ENCODE measurements at places on chromosomes 5 and 9. TPM values are rescaled to one million over a fixed set of nuclear protein-coding genes. Genes with fewer than 3 reads are reported as not detected.
A peak's percentile ranks its signal among the peaks of the same experiment; 100 is the strongest.

DNA sequence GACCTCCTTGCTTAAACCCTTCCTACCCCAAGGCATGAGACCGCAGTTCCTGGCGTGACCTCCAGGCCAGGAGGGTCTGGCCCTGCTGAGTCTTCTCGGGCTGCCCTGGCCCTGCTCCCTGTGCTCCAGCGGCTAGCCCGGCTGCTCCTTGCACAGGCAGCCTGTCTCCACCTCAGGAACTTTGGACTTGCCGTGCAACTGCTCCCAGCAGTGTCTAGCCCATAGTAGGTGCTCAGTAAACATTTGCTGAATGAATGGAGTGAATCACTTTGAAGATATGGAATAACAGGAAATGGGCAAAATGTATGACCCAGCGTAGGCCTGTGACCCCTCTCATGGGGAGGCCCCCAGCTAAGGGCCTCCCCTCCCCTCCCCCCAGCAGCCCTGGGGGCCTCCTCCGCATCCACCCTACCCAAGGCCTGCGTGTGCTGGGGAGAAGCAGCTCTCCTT, 127.1 kb downstream of the ZNF354C start:
- DNase-seq = no peak
- H3K36me3 ChIP-seq = no peaks in the 10 kb centered on the region
- H3K27me3 ChIP-seq = no peaks in the 10 kb centered on the region
- peaks cover 1% of the 10 kb centered on the region for H3K4me1 ChIP-seq
- no peak overlapping the region for H3K27ac ChIP-seq
- H3K4me3 ChIP-seq = no peak overlapping the region

DNA sequence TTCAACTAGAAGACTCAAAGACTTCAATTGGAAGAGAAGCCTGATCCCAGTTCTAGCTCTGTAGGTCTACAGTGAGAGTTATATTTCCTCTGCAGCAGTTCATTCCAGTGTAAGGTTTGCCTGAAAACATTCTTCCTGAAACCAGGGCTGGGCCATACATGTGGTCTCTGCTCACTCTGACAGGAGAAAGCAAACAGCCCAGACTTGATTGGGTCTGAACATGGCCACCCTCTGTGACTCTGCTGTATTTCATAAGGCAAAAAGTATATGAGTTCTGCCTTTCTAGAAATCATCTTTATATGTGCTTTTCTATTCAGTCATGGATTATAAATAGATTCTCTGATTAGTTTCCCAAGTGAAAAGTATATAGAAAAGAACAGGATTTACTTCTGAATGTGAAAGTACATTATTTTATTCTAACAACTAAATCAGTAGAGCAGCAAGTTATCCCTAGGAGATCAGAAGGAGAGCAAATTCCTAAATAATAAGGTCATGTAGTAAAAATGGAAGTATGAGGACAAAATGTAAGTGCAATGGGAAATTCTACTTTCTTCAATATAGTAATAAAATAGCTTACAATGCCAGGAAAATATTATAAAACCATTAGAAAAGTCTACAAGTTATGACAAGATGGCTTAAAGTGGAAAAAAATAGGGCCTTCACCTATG, 144.3 kb downstream of the EFNA5 start:
- no peaks in the 10 kb centered on the region for H3K36me3 ChIP-seq
- DNase-seq = no peak
- H3K27me3 ChIP-seq = peaks cover 8% of the 10 kb centered on the region
- no peak overlapping the region for H3K27ac ChIP-seq

DNA sequence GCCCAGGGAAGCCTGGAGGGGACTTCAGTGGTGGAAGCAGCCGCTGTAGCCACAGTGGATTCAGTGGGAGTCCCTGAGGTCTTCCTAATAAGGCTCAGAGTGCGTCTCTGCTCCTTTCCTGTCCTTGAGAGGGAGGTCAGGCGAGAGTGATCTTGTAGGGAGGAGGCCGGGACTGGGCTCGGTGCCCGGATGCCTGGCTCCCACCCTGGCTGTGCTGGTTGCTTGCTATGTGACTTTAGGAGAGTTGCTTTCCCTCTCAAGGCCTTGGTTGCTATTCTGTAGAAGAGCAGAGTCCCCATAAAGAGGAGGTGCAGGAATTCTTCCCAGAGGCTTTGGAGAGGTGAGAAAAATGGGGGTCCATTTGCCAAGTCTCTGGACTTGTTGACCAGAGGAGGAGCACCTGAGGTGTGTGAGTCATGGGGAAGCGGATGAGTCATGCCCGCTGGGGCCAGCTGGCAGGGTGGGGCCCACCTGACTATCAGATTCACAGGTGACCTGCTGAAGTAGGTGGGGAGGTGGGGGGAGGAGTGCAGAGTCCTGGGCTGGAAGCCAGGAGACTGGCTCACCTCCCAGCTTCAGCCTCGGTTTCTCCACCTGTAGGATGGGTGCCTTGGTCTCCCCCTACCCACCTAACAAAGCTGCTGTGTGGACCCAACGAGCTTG, 13.8 kb downstream of the GSN start:
- no peaks in the 10 kb centered on the region for H3K36me3 ChIP-seq
- no peak overlapping the region for H3K4me3 ChIP-seq
- no peaks in the 10 kb centered on the region for H3K27me3 ChIP-seq
- no peak for DNase-seq
- peaks cover 18% of the 10 kb centered on the region for H3K4me1 ChIP-seq

DNA sequence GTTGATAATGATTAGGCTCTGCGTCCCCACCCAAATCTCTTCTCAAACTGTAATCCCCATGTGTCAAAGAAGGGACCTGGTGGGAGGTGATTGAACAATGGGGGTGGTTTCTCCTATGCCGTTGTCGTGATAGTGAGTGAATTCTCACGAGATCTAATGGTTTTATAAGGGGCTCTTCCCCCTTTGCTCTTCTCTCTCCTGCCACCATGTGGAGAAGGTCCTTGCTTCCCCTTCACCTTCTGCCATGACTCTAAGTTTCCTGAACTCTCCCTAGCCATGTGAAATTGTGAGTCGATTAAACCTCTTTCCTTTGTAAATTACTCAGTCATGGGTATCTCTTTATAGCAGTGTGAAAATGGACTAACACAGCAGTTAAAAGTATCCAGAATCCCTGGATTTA, 715.2 kb upstream of the DMAC1 start:
- H3K4me1 ChIP-seq = no peaks in the 10 kb centered on the region
- no peak overlapping the region for H3K4me3 ChIP-seq
- no peaks in the 10 kb centered on the region for H3K27me3 ChIP-seq

The TMEM167A gene
- 80.1 TPM for total RNA-seq

- H3K27me3 ChIP-seq = peaks cover 41% of the 10 kb centered on the region
- no peaks in the 10 kb centered on the region for H3K36me3 ChIP-seq
- H3K4me3 ChIP-seq = no peak overlapping the region
- peaks cover 7% of the 10 kb centered on the region for H3K4me1 ChIP-seq
Observed at GRCh38 chr5:171450423-171451331, 31.2 kb downstream of the FGF18 start.

The CARD6 gene
- total RNA-seq = 3.0 TPM

GRCh38 chr5:157266286-157267007, 524 bp downstream of the CYFIP2 start:
- DNase-seq = peak; percentile 70
- peaks cover 62% of the 10 kb centered on the region for H3K4me1 ChIP-seq
- H3K4me3 ChIP-seq = peak overlapping the region; percentile 79
- no peaks in the 10 kb centered on the region for H3K27me3 ChIP-seq
- H3K27ac ChIP-seq = peak overlapping the region; percentile 95

DNA sequence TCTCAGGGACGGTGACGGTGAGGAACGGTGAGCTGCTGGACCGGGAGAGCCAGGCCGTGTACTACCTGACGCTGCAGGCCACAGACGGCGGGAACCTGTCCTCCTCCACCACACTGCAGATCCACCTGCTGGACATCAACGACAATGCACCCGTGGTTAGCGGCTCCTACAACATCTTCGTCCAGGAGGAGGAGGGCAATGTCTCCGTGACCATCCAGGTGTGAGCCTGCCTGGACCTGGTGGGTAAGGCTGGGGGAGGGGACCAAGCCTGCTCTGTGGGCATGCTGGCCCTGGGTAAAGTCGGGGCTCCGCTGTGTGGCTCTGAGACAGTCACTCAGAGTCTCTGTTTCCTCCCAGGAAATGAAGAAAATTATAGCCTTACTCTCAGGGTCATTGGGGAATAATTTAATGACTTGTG, 29.3 kb downstream of the CDHR2 start:
- no peak overlapping the region for H3K4me3 ChIP-seq
- H3K27me3 ChIP-seq = no peaks in the 10 kb centered on the region
- H3K36me3 ChIP-seq = no peaks in the 10 kb centered on the region
- H3K4me1 ChIP-seq = peaks cover 3% of the 10 kb centered on the region

DNA sequence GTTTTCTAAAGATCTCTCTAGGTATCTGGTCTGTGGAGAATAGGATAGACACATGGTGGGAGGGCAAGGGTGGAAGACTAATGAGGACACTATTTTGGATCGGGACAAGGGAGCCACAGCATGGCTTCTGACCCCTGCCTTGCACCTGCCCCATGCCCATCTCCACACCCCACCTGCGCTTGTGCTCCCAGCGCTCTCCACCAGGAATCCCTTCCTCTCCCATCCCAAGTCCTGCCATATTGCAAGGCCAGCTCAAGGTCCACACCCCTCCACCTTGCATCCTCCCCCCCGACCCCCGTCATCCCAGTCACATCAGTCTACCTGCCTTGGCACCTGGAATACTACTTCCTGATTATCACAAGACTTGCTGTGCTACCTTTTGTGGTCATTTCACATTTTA, 44.2 kb upstream of the RETREG1 start:
- no peak for DNase-seq
- H3K4me3 ChIP-seq = no peak overlapping the region
- H3K36me3 ChIP-seq = no peaks in the 10 kb centered on the region
- no peaks in the 10 kb centered on the region for H3K27me3 ChIP-seq

DNA sequence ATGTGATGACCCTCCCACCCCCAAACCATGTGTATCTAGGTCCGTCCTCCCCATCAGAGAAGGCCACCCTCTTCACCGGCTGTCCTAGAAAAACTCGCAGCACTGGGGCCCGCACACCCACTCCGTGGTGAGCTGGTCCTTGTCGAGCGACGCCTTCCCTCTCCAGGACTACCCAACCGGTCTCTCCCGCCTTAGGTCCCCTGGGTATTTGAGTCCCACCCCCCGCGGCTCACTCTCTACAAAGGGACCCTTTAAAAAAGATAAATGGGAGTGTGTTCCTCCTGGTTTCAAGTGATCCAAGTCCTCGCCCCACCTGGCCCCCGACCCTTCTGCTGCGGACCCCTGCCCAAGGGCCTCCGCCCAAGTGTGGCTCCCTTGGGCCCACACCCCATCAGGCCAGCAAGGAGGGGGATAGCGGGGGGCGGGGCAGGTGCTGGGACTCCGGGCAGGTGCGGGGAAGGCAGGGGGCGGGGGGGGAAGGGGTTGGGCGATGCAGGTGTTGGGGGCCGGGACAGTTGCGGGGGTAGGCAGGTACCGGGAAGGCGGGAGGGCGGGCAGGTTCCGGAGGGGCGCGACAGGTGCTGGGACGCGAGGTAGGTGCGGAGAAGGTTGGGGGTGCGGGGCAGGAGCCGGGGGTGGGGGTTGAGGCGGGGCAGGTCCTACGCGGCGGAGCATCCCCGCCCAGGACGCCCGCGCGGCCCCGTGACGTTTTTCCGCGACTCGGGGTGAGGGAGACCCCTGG, 970 bp upstream of the ARRDC1 start:
- H3K27me3 ChIP-seq = no peaks in the 10 kb centered on the region
- H3K4me3 ChIP-seq = peak overlapping the region; percentile 45

DNA sequence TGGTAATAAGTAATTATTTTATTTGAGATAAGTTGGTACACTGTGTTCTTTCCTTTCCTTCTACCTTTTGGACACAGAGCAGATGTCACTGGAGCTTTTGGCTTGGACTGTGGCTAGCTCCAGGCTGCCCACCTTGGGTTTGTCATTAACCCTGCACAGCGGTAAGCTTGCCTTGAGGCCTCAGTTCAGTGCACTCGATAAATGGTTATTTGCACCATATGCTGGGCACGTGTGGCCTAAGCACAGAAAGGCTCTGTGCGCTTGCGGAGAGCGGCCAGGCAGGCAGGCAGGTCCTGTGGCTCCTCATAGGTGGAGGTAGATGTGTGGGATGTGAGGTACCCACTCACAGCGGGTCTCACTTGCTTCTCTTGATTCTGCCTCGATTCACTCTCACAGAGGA, 30.0 kb upstream of the TENT4A start:
- no peaks in the 10 kb centered on the region for H3K36me3 ChIP-seq
- H3K4me3 ChIP-seq = no peak overlapping the region
- no peak for DNase-seq
- H3K27ac ChIP-seq = no peak overlapping the region

Data from activated CD8-positive, alpha-beta T cell treated with anti-CD3 and anti-CD28 coated beads, Interleukin-2, amount 10 ng/mL, durations not matched to agents 7 days and 5 days (primary cell).